ENCODE measurements at places on chromosomes 12 and 14.

DNA sequence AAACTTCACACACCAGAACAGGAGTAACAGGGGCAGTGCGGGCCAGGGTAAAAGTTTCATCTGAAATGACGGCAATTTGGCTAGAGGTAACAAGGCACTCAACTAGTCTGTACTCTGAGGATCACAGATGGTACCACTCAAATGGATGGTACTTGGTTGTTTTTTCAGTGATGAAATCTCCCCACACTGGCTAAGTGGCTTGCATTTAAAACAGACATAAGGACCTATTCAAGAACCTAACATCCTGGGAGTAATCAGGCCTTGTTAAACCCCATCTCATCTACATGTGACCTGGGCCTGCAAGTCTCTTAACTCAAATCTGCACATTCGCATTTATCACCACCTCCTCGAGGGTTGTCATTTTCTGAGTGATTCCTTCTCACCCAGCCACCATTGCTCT lies 90.8 kb downstream of the PRKAB1 start:
- DNase-seq = no peak

DNA sequence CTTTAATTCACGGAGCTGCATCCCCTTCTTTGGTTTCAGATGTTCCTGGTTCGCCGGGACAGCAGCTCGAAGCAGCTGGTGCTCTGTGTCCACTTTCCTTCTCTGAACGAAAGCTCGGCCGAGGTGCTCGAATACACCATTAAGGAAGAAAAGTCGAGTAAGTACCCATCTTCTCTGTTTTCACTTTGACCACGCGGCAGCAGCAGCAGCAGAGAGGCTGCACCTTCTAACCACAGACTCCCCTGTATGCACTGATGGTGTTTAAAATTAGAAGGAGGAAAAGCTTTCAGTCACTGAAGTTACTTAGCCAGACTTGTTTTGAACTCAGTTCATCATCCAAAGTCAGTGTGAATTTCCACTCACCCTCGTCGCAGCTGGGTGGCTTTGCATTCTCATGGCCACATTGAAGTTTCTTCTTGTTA lies 63.8 kb downstream of the RIN3 start:
- DNase-seq = peak; percentile 59

GRCh38 chr12:19431407-19432308 lies 7.6 kb upstream of the AEBP2 start:
- peak; percentile 40 for DNase-seq

- DNase-seq = no peak
These were observed 163.5 kb upstream of the ALG10B start for GRCh38 chr12:38152816-38153736.

- DNase-seq = no peak
These were observed 88.8 kb downstream of the TMX1 start for GRCh38 chr14:51328772-51329353.

DNA sequence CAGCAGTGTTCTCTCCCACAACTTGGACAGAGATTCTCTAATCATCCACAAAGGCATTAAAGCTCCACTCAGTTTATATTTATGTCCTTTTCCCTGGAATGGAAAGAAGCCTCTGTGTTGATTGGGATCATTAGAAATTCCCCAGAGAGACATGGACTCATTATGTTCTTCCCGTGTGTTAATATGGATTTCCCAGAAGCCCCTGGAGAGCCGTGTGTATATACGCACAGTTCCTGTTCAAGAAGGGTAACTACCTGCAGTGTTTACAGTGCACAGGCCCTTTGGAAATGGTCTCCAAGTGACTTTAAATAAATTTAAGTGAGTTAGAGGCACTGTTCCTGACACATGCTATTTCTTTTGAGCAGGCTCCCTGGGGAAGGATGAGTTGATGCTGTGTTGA lies 428.0 kb upstream of the TMTC1 start:
- no peak for DNase-seq

DNA sequence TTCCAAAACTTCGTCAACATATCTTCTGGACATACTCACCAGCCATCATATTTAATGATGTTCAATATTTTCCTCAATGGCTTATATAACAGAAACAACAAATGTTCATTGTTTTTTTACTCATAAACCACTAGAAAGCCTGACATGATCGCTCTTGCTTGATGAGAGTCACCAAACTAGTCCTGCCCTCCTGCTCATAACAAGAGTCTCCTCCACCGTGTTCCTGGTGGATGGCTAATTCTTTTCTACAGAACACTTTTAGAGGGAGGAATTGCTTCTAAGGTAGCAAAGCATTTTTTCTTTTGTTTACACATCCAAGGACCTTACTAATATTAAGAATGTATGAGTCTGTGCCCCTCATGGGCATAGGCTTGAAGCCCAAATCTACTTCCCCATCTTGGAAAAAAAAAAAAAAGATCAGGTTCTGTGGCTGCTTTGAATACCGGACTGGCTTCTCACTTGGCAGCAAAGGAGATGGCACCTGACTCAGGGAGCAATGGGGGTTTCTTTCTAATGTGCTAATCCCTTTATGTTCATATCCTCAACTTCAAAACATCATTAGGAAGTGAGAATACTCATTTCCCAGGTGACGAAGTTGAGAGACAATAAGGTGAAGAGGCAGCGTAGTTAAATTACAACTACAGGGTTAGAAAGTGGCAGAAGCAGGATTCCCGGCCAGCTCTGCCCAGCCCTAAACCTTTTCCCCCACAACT lies 188.8 kb downstream of the EPS8 start:
- no peak for DNase-seq

- DNase-seq = no peak
These were observed 550 bp downstream of the GNG2 start for GRCh38 chr14:51860825-51861499.

- DNase-seq = no peak
These were observed 70.2 kb upstream of the SLC38A2 start for GRCh38 chr12:46442738-46443137.

Measured in GM20000 (cell line).